Activated CD8-positive, alpha-beta memory T cell treated with anti-CD3 and anti-CD28 coated beads for 24 hours (primary cell): ENCODE measurements at places on chromosomes 2 and 18.

- DNase-seq: no peak
Observed at GRCh38 chr2:195532628-195533271, 124.3 kb upstream of the SLC39A10 start.

DNA sequence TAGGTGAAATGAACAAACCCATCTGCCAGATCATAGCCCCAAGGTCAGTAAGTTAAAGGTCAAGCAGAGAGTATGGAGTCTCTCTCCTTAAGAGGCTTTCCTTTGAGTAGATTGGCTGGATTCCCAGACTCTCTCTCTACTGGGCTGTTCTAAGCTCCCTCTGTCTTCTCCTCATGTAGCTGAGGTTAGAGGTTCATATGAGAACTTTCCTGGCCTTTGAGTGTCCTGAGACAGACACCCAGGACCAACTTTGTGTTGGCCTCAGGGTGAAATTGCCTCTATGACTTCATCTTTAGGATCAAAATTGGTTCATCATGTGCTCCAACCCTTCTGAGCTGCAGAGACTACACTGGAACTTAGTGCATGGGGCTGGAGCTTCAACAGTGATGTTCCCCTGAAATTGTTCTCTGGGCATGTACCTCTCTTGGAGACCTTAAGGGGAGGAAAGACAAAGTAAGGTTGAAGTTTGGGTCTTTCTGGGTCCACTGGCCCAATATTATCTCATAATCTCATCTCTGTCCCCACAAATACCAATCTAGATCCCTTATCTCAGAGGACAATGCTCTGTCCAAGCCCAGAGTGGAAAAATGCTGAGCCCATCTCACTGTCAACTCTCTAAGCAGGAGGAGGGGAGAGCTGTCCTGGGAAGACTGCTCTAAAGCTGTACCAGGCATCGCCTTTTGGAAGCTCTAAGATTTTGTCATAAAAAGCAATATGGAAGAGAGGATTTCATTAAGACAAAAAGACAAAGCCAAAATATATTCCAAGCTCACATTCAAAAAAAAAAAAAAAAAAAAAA lies 177.3 kb upstream of the ARL4C start:
- DNase-seq: no peak

DNA sequence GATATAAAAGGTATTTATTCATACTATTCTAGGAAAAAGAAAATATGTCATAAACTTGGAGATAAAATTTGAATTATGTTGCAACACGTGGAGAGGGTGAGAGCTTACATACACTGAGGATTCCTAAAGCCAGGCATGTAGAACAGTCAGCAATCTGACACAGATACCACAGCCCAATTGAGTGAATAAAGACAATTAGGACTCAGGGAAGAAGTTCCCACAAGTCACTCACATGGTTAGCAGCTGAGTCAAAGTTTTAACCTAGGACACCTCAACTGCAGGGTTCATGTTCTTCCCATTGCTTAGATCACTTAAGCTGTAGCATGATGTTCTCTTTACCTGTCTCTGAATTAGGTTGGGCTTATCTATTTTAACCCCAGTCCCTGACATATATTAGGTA lies 189.5 kb downstream of the CMPK2 start:
- DNase-seq: no peak

GRCh38 chr2:217996361-217996760 lies 6.4 kb downstream of the TNS1 start:
- no peak for DNase-seq

- DNase-seq: no peak
Observed at GRCh38 chr2:224210286-224211180, 171.4 kb upstream of the SERPINE2 start.

DNA sequence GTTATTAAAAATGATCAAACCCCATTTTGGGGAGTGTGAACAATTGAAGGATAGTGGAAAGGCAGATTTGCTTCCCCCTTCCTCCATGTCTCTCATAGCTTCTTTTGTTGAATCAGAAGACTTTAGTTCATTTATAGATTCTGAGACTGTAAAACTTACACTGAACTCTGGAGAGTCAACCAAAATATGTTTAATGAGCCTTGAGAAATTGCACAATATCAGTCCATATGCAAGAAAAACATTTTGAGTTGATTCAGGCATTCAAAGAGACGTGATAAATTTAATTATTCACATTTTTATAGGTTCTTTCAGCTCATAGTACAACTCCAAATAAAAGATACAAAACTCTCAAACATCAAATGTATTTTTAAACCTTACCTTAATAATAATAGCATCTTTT lies 354.4 kb upstream of the SPRED2 start:
- DNase-seq: no peak

DNA sequence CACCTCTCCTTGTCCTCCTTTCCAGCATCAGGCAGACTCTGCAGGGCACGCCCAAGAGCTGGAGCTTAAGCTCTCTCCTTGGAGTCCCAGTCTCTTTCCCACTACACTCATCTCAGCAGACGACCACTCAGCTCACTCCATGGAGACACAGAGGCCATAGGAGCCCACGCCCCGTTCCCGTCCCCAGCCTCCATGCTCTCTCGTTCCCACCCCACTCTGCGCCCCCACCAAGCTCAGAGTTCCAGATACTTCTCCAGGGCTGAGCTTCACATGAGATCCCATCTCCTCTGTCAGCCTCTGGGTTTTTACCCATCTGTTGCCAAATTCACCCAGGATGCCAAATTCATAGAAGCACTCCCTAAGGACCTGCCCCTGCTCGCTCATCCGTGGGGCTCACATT lies 87.3 kb downstream of the MALT1 start:
- DNase-seq: peak; percentile 37
